ENCODE measurements at places on chromosomes 7 and 10. TPM values are rescaled to one million over a fixed set of nuclear protein-coding genes. Genes with fewer than 3 reads are reported as not detected.

The NEUROG3 gene
- total RNA-seq, result not detected

The ANKRD1 gene
- 0.30 TPM for total RNA-seq

The ZP3 gene
- 3.8 TPM for total RNA-seq

The EPO gene
- total RNA-seq, result not detected

The KRIT1 gene
- 102 TPM for total RNA-seq

The ASB10 gene
- total RNA-seq, result not detected

GRCh38 chr10:36725581-36726520, 399.5 kb upstream of the ANKRD30A start:
- DNase-seq, result no peak

DNA sequence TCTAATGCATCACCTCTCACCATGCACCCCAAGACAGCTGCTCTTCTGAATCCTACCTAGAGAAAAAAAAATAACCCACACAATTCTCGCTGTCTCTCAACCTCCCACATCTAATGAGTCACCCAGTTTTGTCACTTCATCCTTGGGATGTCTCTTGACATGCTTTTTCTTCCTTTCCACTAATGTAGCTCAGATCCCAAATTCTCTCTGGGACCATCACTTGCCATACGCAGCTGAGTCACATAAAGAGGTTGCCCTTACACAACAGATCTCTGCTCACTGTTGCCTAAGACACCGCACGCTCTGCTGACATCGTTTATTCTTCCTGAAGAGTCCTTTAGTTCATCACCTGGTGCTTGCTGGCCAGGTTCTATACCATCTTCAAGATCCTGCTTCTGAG, 606.0 kb upstream of the GALNT17 start:
- no peak for DNase-seq

GRCh38 chr7:132573251-132573955, 2.9 kb downstream of the PLXNA4 start:
- DNase-seq, result no peak

DNA sequence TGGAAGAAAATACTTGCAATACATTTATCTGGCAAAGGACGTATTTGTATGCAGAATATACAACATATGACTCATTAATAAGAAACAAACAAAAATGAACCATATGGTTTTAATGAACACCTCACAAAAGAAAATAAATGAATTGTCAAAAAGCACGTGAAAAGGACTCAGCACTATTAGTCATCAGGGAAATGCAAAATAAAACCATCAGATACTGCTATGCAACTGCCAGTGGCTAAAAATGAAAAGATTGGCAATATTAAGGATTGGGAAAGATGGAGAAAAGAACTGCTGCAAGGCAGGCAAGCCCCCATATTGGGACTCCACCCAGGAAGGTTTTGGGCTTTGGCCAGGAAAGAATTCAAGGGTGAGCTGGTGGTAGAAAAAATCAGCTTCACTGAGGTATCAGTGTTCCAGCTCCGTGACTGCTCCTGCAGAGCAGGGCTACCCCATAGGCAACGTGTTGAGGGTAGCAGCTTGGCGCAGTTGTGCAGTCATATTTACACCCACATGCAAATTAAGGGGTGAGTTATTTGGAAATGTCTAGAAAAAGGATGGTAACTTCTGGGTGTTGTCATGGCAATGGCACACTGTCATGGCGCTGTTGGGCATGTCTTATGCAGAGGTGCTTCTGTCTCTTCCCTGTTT, 72.7 kb downstream of the CUBN start:
- peak; percentile 75 for DNase-seq

GRCh38 chr7:155962968-155963300, 150.7 kb upstream of the SHH start:
- DNase-seq, result no peak

DNA sequence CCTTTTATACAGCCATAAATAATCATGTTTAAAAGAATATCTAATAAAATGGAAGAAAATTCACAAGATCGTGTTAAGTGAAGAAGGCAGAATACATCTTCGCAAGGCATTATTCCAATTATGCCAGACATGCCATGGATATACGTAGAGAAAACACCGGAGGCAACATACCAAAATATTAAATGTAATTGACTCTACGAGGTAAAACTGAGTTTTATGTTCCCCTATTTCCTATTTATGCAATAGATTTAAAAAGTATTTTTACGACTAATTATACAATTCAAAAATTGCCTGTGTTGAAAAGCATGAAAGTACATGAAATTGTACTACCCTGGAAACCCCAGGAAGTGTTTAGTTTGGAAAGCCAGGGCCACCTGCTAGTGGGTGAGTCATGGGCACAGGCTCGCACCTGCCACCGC, 936 bp upstream of the REPIN1 start:
- no peak for DNase-seq

DNA sequence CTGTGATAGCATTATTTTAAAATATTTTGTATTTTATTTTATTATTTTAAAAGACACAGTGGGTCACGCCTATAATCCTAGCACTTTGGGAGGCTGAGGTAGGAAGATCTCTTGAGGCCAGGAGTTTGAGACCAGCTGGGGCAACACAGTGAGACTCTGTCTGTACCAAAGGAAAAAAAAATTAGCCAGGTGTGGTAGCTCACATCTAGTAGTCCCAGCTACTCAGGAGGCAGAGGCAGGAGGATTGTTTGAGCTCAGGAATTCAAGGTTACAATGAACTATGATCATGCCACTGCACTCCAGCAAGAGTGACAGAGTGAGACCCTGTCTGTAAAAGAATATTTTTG, 37.1 kb downstream of the FBXL13 start:
- no peak for DNase-seq

- DNase-seq, result no peak
Observed at GRCh38 chr7:78315119-78315518, 516.5 kb downstream of the PHTF2 start.

DNA sequence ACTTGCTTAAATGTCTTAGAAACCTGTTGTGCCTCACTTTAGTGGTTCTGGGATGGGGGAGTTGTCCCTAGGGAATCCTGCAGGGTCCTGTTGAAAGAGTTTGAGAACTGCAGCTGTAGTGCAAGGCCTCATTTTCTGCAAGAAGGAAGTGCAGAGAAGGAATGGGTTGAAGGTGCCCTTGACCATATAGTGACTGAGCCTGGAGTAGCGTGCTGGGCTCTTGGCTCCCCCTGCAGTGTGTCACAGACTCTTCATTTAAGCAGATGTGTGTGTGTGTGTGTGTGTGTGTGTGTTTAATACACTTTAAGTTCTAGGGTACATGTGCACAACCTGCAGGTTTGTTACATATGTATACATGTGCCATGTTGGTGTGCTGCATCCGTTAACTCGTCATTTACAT, 92.2 kb downstream of the GRK5 start:
- no peak for DNase-seq

DNA sequence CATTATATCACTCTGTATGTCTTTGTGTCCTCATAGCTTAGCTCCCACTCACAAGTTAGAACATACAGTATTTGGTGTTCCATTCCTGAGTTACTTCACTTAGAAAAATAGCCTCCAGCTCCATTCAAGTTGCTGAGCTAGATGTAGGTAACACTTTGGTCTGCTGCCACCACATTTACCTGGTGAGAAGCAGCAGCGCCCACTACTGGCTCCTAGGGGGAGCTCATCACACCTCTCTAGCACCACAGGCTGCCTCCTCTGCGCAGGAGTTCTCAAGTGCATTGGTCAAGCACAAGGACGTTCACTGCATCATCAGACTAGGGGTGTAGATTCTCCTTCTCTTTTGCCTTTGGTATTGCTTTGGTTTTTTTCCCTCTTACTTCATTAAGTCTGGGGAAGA, 530.9 kb upstream of the AUTS2 start:
- no peak for DNase-seq

DNA sequence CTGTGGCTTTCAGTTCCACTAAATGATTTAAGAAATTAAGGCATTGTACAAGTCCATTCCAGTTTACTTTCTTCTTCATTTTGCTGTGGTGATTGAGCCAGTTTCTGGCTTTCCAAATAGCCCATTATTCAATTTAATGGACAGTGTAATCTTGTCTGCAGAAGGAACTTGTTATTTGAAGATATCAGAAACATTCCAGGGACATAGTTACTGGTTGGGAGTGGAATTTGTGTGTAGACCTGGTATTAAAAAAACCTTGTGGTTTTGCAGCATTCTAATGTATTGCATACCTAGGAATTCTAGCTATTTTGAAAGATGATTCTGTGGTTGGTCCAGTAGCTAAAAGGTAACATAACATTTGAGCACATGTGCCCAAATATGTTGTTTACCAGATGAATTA, 72.2 kb downstream of the MCU start:
- DNase-seq, result no peak

GRCh38 chr10:112201334-112201733, 17.8 kb upstream of the GPAM start:
- no peak for DNase-seq

GRCh38 chr7:143181349-143181748, 1.9 kb upstream of the TAS2R39 start:
- no peak for DNase-seq

- DNase-seq, result no peak
Observed at GRCh38 chr10:122379041-122379440, 4.5 kb downstream of the PLEKHA1 start.
